ENCODE measurements at places on chromosomes 2 and 18.

- DNase-seq, result no peak
Measured at GRCh38 chr2:158197940-158198339, 96.3 kb downstream of the UPP2 start.

DNA sequence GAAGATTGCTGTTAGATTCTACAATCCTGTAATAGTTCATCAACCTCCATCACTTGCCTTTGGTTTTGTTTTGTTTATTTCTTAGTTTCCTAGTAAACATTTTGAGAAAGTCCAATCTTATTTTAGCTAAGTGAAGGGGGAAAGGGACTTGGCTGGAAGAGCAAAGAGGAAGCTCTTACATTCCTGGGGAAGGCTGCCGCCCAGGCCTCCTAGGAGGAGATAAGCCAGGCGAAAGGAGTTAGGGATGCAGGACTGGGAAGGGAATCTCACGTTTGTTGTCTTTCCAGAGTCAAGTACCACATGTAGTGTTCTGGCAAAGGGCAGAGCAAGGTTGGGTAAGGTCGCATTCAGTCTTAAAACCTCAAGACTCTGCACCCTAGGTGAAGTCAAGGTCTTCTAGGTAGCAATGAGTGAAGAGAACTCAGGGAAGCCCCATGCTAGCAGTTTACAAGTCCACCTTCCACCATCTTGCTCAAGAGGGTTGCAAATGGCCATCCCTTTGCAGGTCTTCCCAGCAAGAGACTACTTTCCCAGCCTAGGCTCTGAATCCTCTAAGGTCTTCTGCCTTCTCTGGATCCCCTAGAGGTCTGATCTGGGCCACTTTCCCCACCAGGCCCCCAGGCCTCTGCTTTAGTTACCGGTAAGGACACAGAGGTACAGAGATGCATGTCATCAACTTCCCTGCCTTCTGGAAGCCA lies 320.7 kb downstream of the CYP26B1 start:
- no peak for DNase-seq

GRCh38 chr2:69604026-69604678 lies 39.4 kb downstream of the AAK1 start:
- no peak for DNase-seq

DNA sequence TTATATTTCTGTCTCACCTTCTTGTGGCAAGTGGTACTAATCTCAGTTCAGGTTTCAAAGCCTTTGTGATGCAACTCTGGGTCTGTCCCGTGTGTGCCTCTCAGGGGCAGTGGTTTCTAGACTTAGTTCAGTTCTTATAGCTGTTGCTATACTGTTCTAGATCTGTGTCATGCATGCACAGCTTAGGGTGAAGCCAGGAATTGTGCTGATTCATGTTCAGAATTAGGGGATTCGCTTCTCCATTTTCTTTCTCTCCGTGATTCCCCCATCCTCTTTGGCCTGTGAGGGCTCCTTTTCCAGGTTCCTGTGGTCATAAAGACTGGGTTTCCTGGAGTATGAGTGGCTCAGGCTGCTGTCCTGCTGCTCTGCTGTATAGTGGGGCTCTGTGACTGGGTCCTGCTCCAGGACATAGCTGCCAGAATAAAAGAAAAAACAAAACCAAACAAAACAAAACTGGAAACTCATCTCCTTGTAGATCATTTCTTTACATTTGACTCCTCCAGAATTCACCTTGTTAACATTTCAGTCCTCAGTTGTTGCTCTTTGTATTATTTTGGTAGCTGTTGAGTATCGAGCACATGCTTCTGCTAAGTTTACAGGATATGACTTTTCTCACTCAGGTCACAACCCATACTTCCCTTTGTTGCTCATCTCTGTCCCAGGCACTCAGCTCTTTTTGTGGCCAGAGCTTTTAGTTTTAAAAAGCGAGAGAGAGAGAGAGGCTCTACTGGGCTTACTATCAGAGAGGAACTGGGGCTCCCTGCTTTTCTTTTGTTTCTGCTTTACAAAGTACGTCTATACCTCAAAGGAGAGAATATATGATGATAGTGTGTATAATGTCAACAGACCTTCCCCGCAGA lies 34.2 kb downstream of the CERS6 start:
- no peak for DNase-seq

- DNase-seq, result no peak
Measured at GRCh38 chr2:132788310-132788838, 118.4 kb upstream of the LYPD1 start.
